Bronchial epithelial cell (primary cell): ENCODE measurements at places on chromosomes 1 and 21. TPM values are rescaled to one million over a fixed set of nuclear protein-coding genes. Genes with fewer than 3 reads are reported as not detected.

DNA sequence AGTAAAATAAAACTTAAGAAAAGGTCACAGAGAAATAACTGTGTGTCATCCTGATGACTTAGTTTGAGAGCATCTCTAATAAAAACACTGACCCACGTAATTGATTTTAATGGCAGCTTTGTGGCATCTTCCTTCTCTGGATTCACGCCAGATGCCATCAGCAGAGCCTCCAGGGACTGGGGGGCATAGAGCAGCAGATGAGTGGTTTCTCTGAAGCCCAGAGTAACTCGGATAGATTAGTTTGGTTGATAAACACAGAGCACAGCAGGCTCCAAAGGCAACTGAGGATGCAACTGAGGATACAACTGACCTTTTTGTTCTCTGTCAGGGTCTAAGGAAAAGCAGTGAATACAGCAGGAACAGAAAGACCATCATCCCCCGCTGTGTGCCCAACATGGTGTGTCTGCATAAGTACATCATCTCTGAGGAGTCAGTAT, 180.8 kb downstream of the RPS6KC1 start:
- no peak for DNase-seq

DNA sequence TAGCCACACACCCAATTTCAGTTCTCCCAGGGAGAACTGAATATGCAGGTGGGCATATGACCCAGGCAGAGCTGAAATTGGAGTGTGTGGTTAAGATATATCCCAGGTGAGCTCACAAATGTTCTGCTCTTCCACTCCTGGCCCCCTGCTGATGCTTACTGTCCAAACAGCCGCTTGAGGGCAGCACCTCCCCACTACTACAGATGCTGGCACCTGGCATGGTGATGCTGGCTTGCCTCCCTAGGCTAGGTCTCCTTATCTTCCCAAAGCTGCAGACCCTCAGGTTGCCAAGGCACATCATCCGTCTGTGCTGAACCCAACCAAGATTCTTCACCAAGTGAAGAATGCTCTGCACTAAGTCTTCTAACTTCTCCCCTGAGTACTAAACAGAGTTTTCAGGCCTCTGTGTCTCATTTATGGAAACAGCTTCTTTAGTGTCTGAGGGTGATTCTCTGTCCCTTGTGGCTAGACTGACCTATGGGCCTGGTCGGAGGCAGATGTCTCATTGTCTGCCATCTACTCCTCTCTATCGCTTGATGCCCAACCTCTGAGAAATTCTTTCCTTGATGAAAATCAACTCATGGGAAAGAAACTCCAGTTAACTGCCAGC, 27.2 kb downstream of the XCL1 start:
- peak; percentile 58 for DNase-seq

DNA sequence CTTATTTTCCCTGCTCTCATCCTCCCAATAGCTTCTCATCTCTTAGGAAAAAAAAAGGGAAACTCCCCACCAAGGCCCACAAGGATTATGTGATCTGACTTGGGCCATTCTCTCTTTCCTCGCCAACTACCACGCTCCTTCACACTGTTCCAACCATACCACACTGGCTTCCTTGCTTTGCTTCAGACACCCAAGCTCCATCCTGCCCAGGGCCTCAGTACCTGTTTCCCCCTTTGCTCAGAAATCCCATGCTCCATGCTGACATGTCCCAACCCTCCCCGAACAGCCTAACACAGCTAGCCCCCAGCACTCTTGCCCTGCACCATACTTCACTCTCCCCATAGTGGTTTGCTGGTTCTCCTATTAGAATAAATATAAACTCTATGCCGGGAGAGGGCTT, 39.2 kb downstream of the MAB21L3 start:
- no peak for DNase-seq

DNA sequence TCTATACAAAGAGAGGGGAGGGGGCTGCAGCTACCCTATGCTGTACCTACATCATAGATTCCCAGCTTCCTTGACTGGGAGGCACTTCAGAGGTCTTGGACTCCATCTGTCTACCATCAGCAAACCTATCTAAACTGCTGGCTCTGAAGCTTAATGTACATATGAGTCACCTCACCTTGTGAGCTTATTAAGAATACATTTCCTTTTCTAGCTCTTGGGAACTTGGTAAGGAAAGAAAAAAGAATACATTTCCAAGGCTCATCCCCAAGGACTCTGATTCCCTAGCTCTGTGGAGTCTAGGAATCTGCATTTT, 50.0 kb upstream of the PRELP start:
- DNase-seq = peak; percentile 35

- DNase-seq = no peak
These were observed 13.8 kb downstream of the OLFML3 start for GRCh38 chr1:113993072-113993471.

- DNase-seq = no peak
These were observed 68.3 kb downstream of the ADARB1 start for GRCh38 chr21:45142469-45143308.

GRCh38 chr1:219751870-219752507, 139.1 kb upstream of the ZC3H11B start:
- no peak for DNase-seq

DNA sequence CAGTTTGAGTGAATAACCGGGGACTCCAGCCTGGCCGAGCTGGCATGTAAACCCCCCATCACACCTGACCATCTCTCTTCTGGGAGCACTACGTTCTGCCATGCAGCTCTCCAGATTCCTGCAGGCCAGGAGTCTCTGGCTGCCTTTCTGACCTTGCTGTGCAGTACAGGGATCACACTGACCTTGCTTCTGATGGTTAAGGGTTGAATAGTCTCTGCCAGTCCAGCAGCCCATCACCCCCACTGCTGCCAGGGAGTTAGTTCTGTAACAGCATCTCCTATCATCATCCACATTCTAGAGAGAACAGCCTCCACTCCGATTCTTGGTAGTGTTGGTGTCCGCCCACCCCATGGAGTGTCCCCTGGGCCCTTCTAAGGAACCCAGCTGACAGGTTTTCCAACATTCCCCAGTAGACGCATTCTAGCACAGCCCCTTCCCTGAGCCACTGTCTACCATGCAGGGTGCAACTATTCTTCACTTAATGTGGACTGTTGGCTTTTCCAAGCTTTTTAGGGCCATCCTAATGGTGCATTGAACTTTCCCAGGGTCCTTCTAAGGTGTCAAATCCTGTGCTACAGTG, 109.8 kb downstream of the RIPK4 start:
- no peak for DNase-seq

- DNase-seq = no peak
These were observed 515.1 kb upstream of the PLXNA2 start for GRCh38 chr1:208759255-208759654.

DNA sequence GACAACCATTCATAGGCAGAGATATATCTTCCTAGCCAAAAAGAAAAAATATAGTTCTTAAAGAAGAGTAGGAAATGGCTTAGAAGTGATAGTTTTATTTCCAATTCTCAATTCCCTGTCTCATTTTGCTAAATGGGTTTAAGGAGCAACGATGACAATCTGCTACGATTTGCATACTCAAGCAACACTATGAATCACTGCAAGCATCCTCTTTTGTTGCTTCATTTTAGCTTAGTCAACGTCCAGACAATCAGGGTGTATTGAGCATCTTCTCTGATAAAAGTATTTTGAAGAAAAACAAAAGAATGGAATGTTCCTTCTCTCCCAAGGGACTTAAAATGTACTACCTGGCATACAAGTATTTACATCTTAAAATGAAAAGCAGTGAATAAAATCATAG, 80.6 kb downstream of the RGS7 start:
- no peak for DNase-seq

GRCh38 chr1:25695090-25695770, 78.6 kb downstream of the MAN1C1 start:
- DNase-seq = peak; percentile 95

DNA sequence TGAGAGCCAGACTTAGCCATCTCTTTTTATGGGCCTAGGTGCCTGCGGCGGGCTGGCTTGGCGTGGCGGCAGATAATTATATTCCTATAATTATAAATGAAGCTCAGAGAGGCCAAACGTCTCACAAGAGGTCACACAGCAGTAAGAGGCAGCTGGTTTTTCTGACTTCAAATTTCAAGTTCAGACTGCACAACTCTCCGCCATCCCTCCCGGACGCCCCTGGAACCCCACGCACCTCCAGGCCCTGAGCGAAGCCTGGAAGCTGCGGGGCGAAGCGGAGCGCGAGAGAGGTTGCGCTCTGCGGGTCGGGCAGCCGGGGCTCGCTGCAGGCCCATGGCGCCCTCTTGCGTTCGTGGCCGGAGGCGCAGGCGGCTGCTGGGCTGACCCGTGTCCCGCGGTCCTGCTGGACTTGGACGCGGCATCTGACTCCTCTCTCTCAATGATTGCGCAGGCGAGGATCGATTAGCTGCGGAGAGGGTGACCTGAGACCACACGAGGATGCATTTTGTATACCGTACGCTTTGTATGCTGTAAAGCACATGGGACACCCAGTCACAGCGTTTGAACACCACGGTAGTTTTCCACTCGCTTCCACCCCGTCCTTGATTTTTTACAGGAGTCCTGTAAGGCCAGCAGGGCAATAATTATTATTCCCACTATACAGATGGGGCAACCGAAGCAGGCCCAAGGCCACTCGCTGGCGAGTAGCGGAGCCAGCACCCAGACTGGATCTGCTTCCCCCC, 272.7 kb downstream of the FOXD2 start:
- DNase-seq = no peak

DNA sequence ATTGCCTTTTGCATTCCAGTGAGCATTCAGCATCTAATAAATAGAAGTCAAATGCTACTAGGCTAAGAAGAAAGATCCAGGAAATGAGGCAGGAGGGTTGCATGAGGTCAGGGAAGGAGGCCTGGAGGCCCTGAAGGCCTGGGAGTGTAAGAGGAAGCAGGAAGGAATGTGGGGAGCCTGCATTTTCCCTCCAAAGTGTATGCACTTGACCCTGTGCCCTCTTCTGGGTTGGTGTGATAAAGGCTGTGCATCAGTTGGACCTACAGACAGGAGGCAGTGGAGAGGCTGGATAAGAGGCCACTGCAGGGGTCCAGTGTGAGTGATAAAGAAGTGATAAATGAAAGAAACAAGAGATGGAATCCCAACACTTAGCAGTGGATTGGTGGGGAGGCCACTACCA, 20.4 kb downstream of the KIAA1614 start:
- DNase-seq = no peak

DNA sequence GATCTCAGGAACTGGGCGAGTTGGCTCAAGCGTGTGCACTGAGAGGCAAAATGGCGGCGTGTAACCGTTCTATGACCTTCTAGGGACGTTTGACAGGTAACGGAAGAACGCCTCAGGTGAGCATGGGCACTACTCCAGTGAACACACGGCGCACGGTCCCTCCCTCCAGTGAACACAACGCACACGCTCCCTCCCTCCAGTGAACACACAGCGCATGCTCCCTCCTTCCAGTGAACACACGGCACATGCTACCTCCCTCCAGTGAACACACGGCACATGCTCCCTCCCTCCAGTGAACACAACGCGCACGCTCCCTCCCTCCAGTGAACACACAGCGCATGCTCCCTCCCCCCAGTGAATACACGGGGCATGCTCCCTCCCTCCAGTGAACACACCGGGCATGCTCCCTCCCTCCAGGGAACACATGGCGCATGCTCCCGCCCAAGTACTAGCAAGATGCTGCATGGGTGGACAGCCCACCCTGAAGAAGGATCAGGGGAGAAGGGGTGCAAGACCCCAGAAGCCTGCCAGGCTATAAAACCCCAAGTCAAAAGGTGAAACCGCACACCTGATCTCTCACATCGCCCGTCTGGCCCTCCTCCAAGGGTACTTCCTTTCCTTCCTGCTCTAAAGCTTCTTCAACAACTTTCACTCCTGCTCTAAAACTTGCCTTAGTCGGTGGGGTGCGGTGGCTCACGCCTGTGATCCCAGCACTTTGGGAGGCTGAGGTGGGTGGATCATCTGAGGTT, 3.5 kb downstream of the C1orf159 start:
- no peak for DNase-seq

- no peak for DNase-seq
These were observed 2.0 kb downstream of the DMBX1 start for GRCh38 chr1:46491443-46492268.

GRCh38 chr1:240465531-240465940, 146.4 kb downstream of the GREM2 start:
- DNase-seq = no peak

DNA sequence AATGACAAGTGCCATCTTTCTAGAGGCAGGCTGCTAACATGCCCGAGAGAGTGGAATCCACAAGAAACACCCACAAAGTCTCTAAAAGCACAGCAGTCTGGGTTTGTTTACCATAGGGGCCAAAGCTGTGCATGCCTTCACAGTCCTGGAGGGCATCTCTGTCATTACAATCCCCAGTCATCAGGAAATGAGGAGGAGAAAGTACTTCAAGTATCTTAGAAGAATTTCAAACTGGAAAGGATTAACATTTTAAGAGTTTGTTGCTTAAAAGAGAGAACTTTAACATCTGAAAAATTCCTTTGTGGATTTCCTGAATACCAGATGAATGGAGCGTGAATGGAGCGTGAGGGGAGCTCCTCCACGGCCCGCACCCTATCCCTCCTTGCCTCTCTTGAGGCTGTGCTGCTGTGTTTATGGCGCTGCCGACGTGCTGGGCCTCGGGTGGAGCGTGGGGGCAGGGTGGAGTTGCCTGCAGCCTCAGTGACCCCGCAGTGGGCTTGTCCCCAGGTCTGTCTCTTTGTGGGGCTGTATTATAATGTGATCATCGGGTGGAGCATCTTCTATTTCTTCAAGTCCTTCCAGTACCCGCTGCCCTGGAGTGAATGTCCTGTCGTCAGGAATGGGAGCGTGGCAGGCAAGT, 23.3 kb downstream of the SLC6A17 start:
- DNase-seq = no peak

DNA sequence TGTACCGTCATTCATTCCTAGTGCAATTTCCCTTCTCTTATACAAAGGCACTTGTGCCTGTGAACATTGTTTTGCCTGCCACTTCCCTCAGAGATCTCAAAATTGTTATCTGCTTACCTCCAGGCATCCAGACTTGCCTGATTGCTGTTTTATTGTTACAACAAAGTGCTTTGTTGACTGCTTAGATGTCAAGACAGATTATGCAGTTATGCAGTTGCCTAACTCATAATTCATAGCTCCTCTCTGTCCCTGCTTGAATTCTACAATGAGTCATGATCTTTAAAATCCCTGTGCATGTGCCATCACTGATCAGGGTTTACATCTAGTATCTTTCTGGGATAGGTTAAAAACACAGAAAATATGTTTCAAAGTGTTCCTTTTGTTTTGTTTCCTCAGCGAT, 24.5 kb downstream of the CXADR start:
- peak; percentile 85 for DNase-seq

GRCh38 chr1:89887270-89887669, 66.4 kb downstream of the LRRC8D start:
- DNase-seq = peak; percentile 64

- DNase-seq = no peak
These were observed 13.4 kb downstream of the KIF21B start for GRCh38 chr1:201009962-201010645.

GRCh38 chr1:15226388-15227255, 20.4 kb upstream of the FHAD1 start:
- no peak for DNase-seq

GRCh38 chr1:47624531-47624930, 186.7 kb downstream of the FOXD2 start:
- peak; percentile 29 for DNase-seq

GRCh38 chr1:238006779-238007178, 116.1 kb upstream of the ZP4 start:
- no peak for DNase-seq

GRCh38 chr1:37174876-37175275, 140.6 kb upstream of the GRIK3 start:
- no peak for DNase-seq

BARHL2 gene
- not detected in 2 replicates for total RNA-seq

CASZ1 gene
- 9.2 and 12.7 TPM in 2 replicates for total RNA-seq

ELF3 gene
- 66.1 and 105 TPM in 2 replicates for total RNA-seq

NHLH1 gene
- not detected in 2 replicates for total RNA-seq

NUP210L gene
- under 0.01 and 0.13 TPM in 2 replicates for total RNA-seq

PRKCZ gene
- 34.6 and 38.4 TPM in 2 replicates for total RNA-seq

CYP4X1 gene
- under 0.01 and 0.13 TPM in 2 replicates for total RNA-seq

FCRL5 gene
- total RNA-seq = not detected in 2 replicates

CCDC185 gene
- total RNA-seq = not detected in 2 replicates

KRTAP21-2 gene
- not detected in 2 replicates for total RNA-seq
